Erythroblast (primary cell): ENCODE measurements at places on chromosomes 13 and 19.

DNA sequence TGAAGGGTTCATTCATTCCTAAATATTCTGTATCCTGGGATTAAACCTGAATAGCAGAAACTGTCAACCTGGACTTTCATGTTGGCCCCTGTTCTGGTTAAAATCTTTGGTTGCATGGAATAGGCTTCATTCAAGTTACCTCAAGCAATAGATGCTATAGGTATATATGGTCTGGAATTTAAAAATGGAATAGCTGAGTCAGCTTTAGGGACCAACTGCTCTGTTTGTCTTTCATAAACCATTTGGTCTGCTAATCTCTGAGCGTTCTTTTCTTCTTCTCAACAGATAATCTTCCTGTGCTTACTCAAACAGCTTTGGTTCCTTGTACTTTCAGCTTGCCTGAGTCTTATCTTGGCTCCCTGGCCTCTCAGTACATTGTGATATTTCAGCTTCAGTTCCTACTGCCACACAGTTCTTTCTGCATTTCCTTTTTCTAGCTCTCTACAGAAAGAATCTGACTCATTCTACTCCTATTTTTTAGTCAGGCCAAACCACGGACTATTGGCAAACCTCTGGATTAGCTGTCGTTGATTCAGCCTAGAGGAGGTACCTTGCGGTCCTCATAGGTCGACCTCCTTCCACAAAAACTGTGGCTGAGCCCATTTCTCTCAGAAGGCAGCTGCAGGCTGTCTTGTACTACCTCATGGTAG lies 35.9 kb upstream of the MAB21L1 start:
- peak; percentile 61 for DNase-seq

- DNase-seq = peak; percentile 59
Observed at GRCh38 chr13:39038569-39039030, 344 bp downstream of the NHLRC3 start.

DNA sequence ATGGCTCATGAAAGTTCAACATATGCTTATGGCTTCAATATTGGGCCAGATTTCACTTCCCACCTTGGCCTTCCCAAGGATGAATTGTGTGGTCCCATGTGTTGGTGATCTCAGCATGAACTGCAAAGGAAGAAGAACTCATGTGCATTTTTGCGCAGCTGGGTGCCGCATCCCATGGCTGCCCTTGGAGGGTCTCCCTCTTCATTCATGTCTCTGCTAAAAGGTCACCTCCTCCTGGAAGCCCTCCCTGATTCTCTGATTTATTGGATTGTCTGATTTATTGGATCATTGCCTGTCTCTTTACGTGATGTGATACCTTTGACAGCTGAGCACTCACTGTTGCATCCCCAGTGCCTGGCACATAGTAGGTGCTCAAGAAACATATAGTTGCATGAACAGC lies 1.7 kb upstream of the CYP4F8 start:
- DNase-seq = no peak

DNA sequence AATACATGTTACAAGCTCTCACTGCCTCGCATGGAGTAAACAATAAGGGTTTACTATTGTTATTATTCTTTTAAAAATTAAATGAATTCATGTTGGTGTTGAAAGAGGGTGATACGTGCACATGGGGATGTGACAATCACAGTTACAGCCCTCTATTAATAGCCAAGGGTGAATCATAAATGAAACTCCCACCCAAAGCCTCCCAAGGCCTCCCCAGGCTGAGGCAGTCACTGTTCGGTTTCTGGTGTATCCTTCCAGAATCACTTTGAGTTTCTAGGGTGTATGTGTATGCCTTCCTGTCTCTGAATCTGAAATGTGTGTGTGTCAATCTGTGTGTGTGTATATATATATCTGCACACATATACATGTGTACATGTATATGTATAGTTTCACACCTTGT lies 73.4 kb downstream of the AKAP11 start:
- no peak for DNase-seq

GRCh38 chr19:57802269-57802668 lies 12.4 kb downstream of the ZNF552 start:
- peak; percentile 15 for DNase-seq

DNA sequence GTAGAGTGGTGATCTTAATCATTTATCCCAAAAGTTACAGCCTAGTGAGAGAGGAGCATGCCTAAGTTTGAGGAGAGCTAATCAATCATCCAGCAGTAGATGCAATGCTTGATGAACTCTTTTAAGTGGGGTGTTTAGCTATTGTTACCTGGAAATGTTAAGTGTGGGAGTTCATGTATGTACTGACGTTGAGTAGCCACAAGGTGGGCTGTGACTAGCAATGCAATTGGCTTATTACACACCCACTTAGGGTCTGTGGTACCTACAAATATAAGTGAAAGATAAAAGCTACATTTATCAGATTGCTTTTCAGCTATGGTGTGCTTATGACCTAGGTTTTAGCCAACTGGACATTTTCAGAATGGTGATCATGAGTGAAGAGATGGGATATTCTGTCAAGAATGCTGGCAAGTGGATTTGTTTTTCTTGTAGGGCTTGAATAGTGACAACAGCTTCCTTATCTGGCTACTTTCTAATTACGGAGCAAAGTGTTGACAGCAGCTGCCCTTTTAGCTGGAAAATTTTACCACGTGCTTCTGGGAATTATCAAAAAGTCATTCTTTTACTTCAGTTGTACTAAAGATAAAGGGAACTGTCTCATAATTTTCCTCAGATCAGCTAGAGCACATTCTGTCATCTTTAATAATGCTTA lies 170.6 kb downstream of the POSTN start:
- DNase-seq = no peak

DNA sequence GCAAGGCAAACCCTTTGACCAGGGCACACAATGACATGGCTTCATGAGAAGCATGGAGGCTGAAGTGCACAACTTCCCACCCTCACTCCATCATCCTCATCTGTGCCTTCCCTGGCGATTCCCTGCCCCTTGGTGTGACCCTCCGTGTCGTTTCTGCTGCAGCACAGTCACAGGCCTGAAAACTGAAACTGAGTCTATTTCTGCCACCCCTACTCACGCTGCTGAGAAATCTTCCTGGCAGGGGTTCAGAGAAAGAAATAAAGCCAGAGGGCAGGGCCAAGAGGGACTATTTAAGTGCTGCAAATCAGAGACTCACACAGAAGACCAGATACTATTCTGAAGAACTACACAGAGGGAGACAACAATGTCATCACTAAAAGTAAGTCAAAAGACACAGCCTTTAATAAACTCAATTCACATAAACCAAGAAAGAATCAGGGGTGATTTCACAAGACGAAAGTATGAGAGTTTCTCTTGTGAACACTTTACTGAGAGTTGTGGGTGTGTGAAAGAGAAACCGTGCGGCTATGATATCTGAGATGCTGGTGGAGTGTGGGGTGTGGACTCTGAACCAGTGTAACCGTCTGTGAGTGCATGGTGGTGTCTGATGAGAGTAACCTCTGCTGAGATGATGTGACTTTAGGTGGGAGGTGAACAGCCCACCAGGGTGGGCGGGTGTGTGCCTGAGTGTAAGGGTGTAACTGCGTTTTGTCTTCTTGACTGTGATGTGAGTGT lies 23.5 kb downstream of the LGALS16 start:
- DNase-seq = no peak

GRCh38 chr19:19110410-19111135 lies 27.7 kb downstream of the TMEM161A start:
- DNase-seq = peak; percentile 65

- no peak for DNase-seq
Observed at GRCh38 chr19:2296141-2296540, 11.8 kb downstream of the LINGO3 start.

DNA sequence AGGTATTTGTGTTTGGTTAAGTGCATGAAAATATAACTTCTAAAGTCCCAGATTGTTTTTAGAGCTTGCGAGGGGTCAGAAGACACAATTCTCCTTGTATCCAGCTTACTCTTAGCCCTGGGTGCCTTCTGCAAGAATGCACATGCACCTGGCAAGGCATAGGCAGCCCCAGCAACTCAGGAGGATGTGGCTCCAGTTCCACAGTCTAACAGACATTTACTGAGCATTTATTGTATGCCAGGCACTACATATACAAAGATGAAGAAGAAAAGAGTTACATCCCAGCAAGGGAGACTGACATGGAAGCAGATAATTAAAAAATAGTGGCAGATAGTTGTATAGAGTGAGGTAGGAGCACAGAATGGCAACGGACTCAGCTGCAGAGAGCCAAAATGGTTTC lies 101.1 kb upstream of the FRY start:
- DNase-seq = no peak

GRCh38 chr13:112756511-112756966 lies 66.7 kb downstream of the ATP11A start:
- no peak for DNase-seq

- no peak for DNase-seq
Observed at GRCh38 chr13:23868521-23868920, 20.7 kb downstream of the MIPEP start.

DNA sequence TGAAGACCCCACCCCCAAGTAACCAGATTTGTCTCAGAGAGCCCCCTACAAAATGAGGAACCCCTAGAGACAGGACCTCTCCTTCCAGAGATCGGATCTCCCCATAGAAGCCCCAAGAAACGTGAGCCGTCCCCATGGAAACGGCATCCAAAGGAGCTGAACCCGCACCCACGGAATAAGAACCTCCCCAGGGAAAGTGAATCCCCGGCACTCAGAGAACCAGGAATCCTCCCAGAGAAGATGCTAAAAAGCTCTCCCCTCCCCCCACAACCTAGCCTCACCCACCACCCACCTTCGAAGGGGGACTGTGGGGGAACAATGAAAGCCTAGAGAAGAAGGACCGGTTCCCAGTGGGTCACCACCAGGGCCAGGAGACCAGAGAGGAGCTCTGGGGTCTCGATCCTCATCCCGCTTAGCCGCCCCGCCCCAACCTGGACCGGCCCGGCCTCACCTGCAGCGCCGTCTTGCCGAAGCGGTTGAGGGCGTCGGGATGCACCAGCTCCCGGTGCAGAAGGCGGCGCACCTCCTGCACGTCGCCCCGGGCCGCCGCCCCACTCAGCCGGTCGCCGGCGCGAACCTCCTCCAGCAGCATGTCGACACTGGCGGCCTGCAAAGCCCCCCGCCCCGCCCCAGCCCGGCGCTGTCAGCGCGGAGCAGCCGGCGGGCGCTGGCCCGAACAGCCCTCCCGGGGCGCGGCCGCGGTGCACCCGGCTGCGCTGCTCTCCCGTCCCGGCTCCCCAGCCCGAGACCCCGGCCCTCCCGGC lies 535 bp downstream of the CDKN2D start:
- peak; percentile 84 for DNase-seq

- DNase-seq = no peak
Observed at GRCh38 chr19:5587071-5587455, 19.3 kb upstream of the TINCR start.

GRCh38 chr13:65168026-65168425 lies 2062.1 kb downstream of the PCDH9 start:
- no peak for DNase-seq

- DNase-seq = no peak
Observed at GRCh38 chr13:49516467-49516866, 20.7 kb downstream of the PHF11 start.

DNA sequence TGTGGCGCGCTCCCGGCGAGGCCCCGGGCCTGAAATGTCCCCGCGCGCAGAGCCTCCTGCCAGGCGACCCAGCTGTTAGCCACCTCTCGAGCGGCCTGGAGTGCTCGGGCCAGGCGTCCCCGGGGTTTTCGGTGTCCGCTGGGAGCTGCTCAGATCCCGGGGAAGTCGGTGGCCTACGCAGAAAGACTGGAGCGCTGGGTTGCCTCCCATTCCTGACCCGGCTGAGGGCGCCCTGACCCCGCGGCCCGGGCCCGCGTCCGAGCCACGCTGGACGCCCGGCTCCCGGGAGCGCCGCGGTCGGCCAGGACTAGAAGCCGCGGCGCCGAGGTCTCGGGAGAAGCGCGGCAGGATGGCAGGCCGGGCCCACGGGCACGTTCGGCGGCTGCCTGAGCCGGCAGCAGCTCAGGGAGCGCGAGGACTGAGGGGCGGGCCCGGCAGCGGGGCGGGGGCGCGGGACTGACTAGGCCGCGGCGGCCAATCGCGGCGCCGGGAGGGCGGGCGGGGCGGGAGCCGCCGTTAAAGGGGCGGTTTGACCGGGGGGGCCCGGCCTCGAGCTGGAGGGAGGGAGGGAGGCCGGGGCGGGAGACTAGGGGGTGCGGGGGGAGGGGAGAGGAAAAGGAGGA lies 1.3 kb upstream of the ZIC2 start:
- peak; percentile 86 for DNase-seq

GRCh38 chr19:40589591-40590429 lies 11.4 kb upstream of the LTBP4 start:
- DNase-seq = no peak

GRCh38 chr19:48818234-48818820 lies 7.5 kb upstream of the BCAT2 start:
- DNase-seq = no peak

GRCh38 chr13:77820431-77821149 lies 98.0 kb downstream of the EDNRB start:
- no peak for DNase-seq

GRCh38 chr19:35204799-35205732 lies 23.5 kb downstream of the FAM187B start:
- no peak for DNase-seq

- no peak for DNase-seq
Observed at GRCh38 chr19:55490478-55491432, 2.5 kb downstream of the SSC5D start.

DNA sequence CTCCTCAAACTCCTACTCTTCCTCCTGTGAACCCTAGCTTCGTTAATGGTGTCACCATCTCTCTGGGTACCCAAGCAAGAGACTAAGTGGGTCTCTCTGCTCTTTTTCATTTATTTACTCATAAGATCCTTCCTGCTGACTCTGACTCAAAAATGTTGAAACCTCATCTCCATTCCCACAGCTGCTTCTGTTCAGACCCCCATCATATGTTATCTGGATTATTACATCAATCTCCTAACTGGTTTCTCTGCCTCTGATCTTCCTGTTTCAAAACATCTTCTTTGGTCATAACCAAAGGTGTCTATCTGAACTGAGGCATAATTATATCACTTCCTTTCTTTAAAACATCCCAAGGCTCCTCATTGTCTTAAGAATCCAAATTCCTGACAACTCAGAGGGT lies 2.0 kb upstream of the MEDAG start:
- DNase-seq = no peak

DNA sequence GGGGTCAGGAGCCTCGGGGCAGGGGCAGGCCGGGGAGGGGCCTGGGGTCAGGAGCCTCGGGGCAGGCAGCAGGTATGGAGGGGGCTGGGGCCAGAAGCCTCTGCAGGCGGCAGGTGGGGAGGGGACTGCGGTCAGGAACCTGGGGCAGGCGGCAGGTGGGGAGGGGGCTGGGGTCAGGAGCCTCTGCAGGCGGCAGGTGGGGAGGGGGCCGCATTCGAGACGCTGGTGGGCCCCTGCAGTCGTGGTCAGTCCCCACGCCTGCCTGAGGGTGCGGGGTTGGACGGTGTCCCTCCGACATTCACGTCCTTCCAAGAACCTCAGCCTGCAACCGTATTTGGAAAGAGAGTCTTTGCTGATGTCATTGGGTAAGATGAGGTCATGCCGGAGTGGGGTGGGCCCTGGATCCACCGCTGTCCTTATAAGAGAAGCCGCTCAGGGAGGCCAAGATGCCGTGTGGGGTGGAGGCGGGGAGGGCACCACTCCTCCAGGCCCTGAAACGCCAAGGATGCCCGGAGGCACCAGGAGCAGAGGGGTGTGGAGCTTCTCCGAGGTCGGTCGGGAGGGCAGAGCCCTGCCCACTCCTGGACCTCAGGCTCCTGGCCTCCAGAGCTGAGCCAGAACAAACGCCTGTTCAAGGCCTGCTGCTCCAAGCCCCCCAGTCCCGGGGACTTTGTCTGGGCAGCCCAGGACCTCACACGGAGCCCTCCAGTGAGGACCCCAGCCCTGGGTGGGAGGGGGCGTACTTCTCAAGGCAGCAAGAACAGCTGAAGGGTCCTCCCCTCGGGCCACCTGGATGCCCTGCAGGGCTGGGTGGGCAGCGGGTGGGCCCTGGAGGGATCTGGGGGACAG lies 30.1 kb downstream of the PIP5K1C start:
- peak; percentile 89 for DNase-seq
